ENCODE measurements at places on chromosomes 13 and 19.

- DNase-seq = no peak
These were observed 126.1 kb downstream of the CRYL1 start for GRCh38 chr13:20399515-20399914.

DNA sequence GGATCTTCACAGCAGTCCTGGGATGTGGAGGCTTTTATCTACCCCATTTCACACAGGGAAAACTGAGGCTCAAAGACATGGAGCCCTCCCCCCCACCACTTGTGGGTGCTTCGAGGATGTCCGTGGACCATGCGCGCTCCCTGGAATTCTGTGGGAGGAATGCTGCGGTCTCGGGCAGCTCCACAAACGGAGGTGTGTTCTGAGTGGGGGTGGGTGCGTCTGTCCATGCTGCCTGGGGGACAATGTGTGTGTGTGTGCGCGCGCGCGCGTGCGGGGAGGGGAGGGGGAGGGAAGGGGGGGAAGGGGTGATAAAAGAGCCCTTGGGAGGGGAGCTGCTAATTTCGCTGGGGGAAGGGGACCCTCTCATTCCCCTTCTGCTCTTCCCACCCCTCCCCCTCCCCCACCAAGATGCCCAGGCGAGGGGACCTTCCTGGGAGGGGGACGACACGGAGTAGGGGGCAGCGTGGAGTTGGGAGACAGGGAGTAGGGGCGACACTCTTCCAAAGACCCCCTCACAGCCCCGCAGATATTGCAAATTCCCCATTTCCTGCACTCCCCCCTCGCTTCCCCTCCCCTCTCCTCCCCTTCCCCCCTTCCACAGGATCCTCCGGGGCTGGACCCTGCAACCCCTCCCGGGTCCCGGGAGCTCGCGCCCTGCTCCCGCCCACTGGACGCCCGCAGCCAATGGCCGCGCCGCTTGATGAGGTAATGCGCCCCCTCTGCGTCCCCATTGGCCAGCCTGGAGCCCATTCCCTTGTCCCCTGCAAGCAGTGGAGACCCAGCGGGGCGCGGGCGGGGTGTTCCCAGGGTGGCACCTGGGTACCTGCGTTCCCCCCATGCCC lies 18.9 kb upstream of the ZNRF4 start:
- no peak for DNase-seq

DNA sequence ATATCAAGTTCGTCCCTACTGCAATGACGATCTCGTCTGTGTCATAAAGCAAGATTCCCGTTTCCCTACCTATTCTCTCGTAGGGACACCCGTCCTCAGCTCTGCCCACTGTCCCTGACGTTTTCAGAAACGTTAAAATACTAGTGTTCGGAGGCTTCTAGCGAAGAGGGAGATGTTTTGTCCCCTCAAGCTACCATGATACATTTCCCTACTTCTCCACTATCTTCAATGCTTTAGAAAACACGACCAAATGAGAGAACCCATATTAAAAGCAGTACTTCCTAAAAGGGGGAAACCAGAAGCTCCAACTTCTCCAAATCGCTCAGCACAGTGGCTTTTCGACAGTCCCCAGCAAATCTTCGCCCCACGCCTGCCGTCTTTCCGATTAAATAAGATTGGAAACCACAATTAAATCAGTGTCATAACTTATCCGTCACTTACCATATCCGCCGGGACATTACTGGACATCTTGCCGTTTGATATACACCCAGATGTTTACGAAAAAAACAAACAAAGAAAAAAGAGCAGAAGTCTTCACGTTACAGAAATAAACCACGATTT lies 1.3 kb downstream of the UBL3 start:
- DNase-seq = no peak

GRCh38 chr13:51453207-51453958 lies 547 bp upstream of the INTS6 start:
- peak; percentile 67 for DNase-seq

DNA sequence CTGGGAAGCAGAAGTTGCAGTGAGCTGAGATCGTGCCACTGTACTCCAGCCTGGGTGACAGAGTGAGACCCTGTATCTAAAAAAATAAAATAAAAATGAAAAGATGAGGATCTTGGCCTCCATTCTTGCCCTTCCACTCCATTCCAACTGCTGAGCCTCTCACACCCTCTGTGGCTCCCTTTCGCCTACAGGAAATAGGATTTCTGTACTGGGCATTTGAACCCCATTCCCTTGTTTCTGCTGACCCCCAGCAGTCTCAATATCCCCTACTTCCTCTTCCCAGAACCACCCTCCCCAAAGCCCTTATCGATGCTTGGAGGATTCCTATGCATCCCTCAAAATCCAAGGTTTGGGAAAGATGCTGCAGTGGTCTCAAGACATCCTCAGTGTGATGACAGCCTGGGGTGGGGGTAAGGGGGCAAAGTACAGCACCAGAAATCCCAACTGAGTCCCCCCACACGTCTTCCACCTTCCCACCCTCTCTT lies 12.5 kb upstream of the GDF15 start:
- DNase-seq = no peak

DNA sequence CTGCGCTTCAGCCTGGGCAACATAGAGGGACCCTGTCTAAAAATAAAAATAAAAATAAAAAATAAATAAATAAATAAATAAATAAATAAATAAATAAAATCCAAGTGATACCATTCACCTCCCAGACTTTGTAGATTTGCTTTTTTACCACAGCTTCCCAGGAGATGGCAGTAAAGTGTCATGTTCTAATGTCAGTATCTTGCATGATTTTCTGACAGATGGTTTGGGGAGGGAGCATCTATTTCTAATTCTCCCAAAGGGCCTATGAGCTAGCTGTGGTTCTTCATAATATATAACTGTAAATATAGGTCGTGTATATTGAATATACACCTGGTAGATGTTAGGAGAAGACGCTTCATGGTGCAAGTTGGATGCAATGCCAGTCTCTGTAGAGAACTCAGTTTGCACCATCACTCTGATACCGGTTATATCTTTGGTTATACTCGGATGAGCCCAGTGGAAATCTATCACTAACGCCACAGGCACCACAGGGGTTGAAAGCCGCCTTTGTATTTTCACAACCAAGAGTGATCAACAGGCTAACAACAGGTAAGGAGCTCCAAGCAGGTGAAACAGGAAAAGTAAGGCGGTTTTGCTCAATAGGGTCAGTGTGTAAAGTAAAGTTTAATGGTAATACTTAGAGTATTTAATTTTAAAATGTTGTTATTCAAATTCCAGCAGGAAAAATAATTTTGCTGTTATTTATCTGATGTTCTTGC lies 13.9 kb downstream of the APLP1 start:
- no peak for DNase-seq

- no peak for DNase-seq
These were observed 95.6 kb downstream of the KATNAL1 start for GRCh38 chr13:30211745-30212144.

- DNase-seq = no peak
These were observed 101.3 kb upstream of the SLC15A1 start for GRCh38 chr13:98853771-98854221.

DNA sequence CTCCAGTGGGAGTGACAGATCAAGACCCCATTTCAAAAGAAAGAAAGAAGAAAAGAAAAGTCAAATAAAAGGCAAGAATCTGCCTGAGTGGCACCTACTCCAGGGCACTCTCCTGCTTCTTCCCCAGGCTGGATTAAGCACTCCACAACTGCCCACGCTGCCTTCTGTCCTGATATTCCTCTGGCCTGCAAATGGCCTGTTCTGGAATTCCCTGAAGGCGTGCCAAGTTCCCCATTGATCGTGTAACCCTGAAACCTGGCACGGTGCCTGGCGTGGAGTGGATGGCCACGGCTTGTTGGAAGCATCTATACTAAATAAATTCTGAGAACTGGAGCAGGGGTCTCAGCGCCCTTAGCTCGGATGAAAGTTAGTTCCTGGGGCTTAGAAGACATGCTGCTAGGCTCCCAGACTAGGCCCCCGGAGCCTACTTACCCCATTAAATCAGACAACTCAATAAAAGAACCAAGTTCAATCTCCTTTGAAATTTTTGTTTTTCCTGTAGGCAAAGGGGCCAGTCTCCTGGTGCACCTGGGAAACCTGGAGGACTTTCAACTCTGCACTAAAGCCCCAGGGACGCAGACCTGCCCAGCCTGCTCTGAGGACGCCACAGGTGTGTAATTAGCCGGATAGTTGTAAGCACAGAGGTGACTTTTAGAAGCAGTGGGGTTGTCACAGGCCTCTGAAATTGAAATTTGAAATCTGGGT lies 21.9 kb downstream of the ANKRD27 start:
- no peak for DNase-seq

- DNase-seq = no peak
These were observed 199.7 kb downstream of the IRS2 start for GRCh38 chr13:109586509-109587346.

DNA sequence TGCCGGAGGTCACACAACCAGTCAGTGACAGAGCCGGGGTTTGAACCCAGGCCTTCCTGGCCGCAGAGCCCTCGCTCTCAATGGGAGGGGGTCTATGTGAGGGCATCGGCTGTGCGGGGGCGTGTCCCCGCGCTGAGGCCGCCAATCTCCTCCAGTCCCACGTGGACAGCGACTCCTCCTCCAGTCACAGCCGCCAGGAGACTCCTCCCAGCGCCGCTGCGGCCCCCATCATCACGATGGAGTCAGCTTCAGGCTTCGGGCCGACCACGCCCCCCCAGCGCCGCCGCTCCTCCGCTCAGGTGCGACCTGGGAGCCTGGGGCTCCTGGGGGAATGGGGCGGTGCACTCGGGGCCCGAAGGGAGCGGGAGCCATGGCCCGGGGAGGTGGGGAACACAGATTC lies 6.0 kb downstream of the SPRED3 start:
- DNase-seq = peak; percentile 55

DNA sequence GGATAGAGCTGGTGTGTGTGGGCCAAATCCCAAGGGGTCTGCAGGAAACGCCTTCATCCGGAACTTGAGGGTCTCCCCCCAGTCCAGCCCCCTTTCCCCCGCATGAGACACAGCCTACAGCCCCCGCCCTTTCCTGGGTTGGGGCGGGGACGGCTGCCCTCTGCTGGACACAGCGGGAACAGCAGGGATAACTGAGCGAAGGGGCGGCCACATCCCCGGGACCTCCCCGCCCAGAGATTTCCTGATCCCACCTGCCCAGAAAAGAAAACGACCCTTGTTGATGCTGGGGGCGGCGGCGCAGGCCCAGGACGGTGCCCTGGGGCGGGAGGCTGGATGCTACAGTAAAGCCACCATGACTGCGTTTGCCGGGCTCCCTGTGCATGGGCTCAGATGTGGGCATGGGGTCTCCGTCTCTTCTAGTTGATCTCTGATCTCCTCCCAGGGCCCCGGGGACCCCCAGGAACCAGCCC lies 14.2 kb downstream of the ONECUT3 start:
- DNase-seq = peak; percentile 58

DNA sequence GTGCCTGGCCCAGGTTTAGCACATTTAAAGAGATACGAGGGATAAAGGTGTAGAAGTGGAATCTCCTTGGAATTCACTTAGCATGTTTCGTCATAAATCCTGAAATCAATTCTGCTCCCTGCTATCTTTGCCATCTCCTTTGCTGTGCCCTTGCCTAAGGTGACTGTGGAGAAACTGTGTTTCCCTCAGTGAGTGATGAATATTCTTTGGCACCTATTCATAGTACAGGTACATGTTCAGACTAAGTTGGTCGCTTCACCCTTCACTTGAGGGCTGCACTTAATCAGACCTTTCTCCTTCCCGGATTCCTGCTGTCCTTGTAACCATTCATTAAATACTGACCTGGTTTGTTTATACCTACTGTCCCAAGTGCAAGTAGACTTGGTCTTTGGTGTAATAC lies 17.8 kb downstream of the PCCA start:
- DNase-seq = no peak
